ENCODE measurements at places on chromosomes 5 and 9.

DNA sequence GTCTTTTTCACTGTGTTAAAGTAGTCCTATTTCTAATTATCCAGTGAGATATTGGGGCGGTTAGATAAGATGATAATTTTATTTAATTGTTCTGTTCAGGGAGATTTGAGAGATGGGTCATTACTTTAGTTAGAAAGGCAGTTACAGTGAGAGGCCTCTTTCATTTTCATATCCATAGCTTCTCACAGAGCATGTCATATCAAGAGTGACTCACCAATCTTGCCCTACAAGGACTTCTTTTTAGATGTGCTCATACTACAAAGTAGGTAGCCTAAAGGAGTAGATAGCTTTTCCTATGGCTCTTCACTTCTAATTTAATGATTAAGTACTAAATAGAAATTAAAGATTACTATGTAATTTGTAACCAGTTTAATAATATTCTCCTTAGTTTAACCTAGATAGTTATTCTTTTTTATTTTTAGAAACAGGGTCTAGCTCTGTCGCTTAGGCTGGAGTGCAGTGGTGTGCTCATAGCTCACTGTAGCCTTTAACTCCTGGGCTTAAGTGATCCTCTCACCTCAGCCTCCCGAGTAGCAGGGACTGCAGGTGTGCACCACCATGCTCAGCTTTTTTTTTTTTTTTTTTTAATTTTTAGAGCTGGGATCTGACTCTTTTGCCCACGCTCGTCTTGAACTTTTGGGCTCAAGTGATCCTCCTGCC is 71.0 kb downstream of the FER start:
- no peak for DNase-seq

DNA sequence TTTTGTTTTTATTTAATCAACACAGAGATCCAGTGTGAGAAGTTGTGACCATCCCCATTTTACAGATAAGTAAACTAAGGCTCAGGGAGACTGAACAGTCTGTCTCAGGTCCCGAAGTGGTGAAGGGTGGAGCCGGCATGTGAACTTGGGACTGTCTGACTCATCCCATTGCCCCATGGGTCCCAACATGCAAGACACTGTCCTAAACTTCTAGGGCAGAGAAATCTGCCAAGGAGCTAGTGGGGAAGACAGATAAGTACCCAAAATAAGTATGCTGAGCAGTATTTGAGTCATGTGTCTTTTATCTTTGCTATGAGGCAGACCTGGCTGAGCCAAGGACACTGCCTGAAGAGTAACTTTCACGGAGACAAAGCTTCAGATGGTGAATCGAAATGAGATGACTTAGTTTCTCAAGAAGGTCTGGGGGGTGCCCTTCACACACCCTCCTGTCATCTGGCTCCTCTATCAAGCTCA is 64.3 kb upstream of the SLC25A51 start:
- no peak for DNase-seq

DNA sequence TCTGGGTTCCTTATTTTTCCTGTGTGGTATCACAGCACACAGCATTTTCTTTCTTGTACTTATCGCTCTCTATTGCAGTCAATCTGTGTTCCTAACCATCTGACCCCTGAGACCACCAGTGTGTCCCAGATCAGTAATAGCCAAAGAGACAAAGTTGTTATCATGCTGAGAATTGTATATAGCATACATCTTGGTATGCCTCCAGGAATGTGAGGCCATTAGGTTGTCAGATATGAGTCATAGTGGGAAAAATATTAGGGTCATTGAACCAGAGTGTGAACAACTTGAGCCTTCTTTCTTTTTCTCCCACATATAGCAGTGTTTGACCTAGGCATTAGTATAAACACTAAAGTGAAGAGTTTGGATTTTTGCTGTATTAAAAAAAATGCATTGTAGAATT is 106.3 kb downstream of the NDUFAF2 start:
- DNase-seq: no peak

- no peak for DNase-seq
Measured at GRCh38 chr5:106142116-106142515, 1528.6 kb downstream of the EFNA5 start.

GRCh38 chr9:4303006-4303405 is 3.1 kb upstream of the GLIS3 start:
- no peak for DNase-seq

Data from NCI-H82 (cell line).